ENCODE measurements at places on chromosomes 4 and X. TPM values are rescaled to one million over a fixed set of nuclear protein-coding genes. Genes with fewer than 3 reads are reported as not detected.

GRCh38 chr4:1206299-1207156, 34.1 kb upstream of the SPON2 start:
- H3K27me3 ChIP-seq = no peaks in the 10 kb centered on the region
- no peak overlapping the region for H3K27ac ChIP-seq
- peaks cover 52% of the 10 kb centered on the region for H3K4me1 ChIP-seq
- no peaks in the 10 kb centered on the region for H3K36me3 ChIP-seq
- H3K4me3 ChIP-seq = no peak overlapping the region

GRCh38 chr4:70930530-70931256, 28.5 kb downstream of the MOB1B start:
- no peaks in the 10 kb centered on the region for H3K4me1 ChIP-seq
- no peak for DNase-seq
- no peak overlapping the region for H3K27ac ChIP-seq
- no peaks in the 10 kb centered on the region for H3K27me3 ChIP-seq
- no peak overlapping the region for H3K4me3 ChIP-seq

GRCh38 chr4:168639914-168640313, 143.1 kb downstream of the PALLD start:
- H3K4me3 ChIP-seq = no peak overlapping the region
- H3K36me3 ChIP-seq = no peaks in the 10 kb centered on the region
- H3K27me3 ChIP-seq = no peaks in the 10 kb centered on the region
- H3K27ac ChIP-seq = no peak overlapping the region

DNA sequence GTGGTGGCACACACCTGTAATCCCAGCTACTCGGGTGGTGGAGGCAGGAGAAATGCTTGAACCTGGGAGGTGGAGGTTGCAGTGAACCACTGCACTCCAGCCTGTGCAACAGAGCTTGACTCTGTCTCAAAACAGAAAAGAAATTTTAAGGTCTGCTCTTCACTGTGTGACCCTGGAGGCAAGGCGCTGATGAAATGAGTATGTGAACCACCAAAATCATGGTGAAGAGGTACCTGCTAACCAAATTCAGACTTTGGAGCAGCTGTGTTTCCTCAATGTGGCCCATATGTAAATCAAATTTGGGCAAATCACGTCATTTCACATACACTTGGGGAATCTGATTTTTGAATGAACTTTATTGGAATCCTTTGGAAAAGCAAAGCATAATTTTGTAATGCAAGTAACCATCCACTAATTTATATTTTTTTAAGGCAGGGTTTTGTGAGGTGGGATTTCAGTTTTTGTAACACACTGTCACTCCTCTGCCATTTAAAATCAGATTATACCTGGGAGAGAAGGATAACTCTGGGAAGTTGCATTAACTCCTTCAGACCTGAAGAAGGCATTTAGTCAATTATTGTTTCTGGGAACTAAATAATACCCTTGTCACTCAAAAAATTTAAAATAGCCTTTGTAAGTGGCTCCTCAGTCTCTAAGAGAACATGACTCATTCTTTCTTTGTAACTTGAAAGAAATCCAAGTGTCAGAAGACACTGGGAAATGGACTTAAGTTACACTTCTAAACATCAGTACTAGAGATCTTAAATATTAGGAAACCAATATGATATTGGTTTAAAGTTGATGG, 24.0 kb downstream of the DOCK11 start:
- H3K27me3 ChIP-seq = no peaks in the 10 kb centered on the region
- H3K4me3 ChIP-seq = no peak overlapping the region
- peaks cover 36% of the 10 kb centered on the region for H3K4me1 ChIP-seq
- no peaks in the 10 kb centered on the region for H3K36me3 ChIP-seq

ADAMTS3 gene
- 0.18 TPM for total RNA-seq
